Kidney glomerular epithelial cell (primary cell): ENCODE measurements at places on chromosomes 1 and 21.

DNA sequence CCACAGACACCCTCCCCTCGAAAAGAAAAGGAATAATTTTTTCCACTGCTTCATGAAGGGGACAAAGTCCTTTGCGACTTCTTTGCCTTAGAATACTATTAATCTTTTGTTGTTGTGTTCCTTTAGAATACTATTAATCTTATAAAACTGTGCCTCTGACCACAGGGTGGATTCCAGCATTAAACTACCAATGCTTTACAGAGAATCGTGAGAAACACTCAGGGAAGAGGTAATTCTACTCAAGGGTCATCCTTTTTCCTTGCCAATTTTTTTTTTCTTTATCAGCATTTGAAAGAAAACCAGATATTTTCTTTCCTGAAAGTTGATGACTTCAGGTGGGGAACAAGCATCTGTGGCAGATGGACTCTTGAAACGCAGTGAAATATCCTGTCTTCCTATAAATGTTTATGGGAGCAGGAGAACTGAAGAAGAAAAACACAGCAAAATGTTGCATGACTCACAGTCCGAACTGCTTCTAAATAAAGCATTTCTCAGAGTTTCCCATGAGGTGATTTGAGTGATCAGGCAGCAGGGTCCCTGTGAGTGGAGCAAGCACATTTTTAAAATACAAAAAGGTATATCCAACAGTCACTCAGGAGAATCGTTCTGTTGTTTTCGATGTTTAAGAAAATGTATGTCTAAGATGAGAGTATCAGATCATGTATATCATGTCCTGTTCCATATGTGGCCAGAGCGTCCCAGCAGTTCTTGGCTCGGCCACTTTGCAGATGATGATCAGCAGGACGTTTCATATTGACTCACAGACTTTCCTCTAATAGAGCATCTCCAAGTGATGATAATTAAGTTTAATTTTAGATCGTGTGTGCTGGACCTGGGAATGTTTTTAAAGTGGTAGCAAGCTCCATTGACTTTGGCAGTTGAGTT is 154.2 kb upstream of the RUNX1 start:
- DNase-seq: peak; percentile 54

DNA sequence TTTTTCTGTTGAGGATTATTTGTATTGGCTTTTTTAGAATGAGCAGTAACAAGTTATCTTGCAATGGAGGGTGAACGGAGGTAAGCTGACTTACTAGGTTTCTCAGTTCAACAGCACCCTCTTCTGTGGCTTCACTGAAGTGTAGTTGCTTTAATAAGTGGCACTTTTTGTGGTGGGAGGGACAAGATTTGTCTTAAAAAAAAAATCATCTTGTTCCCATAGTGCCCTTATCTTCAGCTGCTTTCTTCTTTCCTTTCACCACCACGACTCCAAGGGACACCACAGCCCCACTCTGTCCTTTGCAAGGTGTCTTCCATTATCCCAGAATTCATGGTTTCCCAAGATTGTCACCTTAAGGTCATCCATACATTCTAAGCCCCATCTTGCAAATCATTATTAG is 92.9 kb downstream of the PIGK start:
- peak; percentile 31 for DNase-seq

- no peak for DNase-seq
Measured at GRCh38 chr1:70205071-70205433, 327 bp downstream of the LRRC40 start.

- peak; percentile 99 for DNase-seq
Measured at GRCh38 chr1:35192853-35193664, at the start of gene SFPQ. Gene SFPQ (minus strand): TSS chr1:35193145. CDS start chr1:35193049, 96 bp downstream.

DNA sequence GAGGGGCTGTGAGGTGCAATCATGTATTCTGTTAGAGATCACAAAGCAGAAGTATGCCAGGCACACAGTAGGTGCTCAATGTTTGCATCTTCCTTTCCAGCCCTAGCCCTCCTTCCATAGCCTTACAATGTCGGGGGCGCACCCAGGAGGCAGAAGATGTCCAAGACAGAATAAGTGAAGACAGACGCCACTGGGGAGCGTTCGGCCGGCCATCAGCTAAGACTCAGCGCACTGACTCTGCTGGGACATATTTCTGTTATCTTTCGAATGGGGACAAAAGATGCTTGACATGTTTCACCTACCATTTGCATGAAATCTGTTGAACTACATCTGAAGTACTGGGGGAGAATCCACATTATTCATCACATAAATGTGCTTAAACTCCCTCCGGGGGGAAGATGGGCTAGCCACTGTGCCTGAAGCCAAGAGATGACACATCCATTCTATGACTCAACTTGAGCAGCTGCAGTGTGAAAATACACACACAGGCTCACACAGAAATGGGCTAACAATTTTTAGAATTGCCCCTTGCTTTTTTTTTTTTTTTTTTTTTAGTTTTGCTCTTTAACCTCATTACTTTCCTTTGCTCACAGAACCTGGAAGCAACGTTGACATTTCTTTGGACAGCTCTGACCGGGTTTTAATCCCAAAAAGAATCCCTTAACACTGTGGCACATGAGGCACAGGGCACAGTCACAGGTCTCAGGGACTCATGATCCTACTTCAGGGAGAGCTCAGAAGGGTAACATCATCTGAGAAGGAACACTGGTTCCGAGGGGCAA is 7.9 kb downstream of the TIAM1 start:
- DNase-seq: peak; percentile 65

GRCh38 chr1:245046315-245046714 is 108.5 kb upstream of the KIF26B start:
- no peak for DNase-seq

GRCh38 chr1:41616563-41616962 is 132.1 kb upstream of the EDN2 start:
- no peak for DNase-seq

DNA sequence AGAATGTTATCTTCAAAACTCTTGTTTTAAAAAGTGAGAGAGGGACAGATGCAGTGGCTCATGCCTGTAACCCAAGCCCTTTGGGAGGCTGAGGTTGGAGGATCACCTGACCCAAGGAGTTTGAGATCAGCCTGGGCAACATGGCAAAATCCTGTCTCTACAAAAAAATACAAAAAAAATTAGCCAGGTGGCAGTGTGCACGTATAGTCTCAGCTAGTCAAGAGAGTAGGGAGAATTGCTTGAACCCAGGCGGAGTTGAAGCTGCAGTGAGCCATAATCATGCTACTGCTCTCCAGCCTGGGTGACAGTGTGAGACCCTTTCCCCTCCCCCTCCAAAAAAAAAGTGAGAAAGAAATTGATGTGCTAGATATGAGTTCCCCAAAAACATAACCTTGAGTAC is 131.0 kb downstream of the KCNT2 start:
- DNase-seq: no peak

- no peak for DNase-seq
Measured at GRCh38 chr1:245684571-245684970, 529.8 kb downstream of the KIF26B start.
